SK-MEL-5 (cell line): ENCODE measurements at places on chromosomes 6 and 20. TPM values are rescaled to one million over a fixed set of nuclear protein-coding genes. Genes with fewer than 3 reads are reported as not detected.

Gene LY6G5C
- 0.48 TPM in 1 of 2 replicates, not detected in the other for total RNA-seq

Gene LRP11
- total RNA-seq: 25.5 and 27.3 TPM in 2 replicates

Gene ANGPT4
- not detected in 2 replicates for total RNA-seq

Gene TBC1D32
- total RNA-seq: 1.1 and 4.1 TPM in 2 replicates

Gene CST4
- not detected in 2 replicates for total RNA-seq

Gene FERMT1
- 6.6 and 6.7 TPM in 2 replicates for total RNA-seq

Gene SLCO4A1
- total RNA-seq: 48.1 and 53.5 TPM in 2 replicates

Gene IRF4
- total RNA-seq: 69.7 and 76.9 TPM in 2 replicates

Gene SLC17A4
- total RNA-seq: not detected in 2 replicates

Gene PDE10A
- total RNA-seq: 161 TPM in 2 replicates

Gene GMPR
- 102 and 109 TPM in 2 replicates for total RNA-seq

Gene OOEP
- total RNA-seq: not detected in 2 replicates

DNA sequence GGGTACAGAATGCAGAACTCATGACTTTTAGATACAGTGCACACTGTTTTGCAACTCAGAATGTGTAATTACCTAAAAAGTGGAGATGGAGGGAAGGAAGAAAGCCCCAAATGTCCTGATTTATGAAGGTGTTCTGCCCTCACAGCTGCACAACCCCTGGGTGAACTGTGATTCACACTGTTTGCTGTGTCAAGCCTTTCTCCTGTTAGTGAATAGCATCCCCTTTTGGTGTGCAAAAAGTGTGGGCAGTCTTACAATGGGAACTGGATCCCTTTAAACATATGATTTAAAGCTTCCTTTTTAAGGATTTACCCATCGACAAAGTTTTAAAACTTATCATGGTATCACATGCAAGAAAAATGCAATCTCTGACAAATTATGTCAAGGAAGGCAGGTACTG is 633.4 kb upstream of the EPHA7 start:
- peak; percentile 44 for DNase-seq

GRCh38 chr6:159623156-159623555 is 69.9 kb downstream of the SOD2 start:
- no peak for DNase-seq

GRCh38 chr6:4336778-4337442 is 201.5 kb upstream of the ECI2 start:
- DNase-seq: no peak

DNA sequence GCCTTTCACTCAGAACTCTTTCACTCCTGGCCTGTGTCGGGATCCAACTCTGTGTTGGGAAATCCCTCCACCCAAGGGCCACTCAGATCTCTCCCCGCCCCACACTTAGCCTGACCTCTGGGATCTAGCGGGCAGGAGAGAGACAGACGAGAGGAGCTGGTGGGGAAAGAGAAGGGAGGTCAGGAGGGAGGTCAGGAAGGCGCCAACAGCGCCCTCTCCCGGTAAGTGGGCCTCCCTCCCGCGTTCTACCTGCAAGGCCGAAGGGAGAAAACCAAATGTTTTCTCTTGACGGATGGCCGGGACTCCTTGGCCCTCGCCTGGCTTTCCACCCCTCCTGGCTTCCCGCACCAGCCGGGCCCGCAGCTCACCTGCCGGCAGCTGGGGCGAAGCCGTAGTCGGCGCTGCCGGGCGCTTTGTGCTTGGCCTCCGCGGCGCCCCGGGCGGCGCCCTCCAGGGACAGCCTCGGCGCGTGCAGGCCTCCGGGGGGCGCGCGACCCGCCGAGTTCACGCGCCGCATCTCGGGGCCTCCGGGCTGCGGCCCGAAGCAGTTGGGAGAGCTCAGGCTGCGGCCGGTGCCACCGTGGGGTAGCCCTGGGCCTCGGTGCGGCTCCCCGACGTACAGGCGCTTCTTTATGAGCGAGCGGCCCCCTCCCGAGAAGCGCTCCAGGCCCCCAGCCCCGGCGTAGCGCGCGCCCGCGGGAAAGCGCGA is 38.2 kb downstream of the C6orf132 start:
- DNase-seq: peak; percentile 69

GRCh38 chr6:71724456-71725125 is 161.8 kb upstream of the RIMS1 start:
- DNase-seq: no peak

DNA sequence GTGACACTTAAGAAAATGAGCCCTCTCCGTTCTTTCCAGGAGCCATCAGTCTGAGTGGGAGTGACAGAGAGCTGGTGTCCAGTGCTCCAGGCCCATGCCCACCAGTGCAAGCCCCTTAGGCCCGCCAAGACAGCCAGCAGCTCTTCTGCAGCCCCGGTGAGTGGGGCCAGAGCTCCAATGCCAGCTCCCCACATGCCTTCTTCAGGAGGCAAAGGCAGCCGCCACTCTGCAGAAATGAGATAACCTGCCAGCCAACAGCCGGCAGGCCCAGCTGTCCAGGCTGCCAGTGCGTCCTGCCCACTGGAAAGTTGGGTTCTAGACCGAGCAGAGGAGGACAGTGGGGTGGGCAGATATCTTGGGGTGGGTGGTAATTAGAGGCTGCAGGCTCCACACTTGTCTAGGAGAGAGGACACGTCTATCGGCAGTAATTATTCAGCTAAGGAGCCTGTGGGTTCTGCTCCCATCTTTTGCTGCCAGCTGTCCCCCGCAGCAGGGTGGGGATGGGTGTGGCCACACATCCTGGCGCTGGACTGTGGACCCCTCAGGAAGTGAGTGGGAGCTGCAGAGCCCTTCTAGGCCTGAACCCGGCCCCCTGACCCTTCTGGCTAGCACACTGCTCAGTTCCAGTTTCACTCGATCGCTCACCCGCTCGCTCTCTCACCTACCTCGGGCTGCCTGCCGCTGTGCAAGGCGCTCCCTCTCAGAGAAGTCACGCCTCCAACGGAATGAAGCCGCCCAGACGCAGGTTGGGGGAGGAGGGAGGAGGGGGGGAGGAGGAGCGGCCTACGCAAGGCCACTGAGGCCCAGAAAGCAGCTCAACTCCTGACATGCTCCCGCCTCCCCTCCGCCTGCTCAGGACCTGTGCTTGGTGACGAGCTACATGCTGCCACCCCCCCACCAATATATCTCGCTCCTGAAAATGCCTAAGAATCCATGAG is 3.6 kb downstream of the GRM4 start:
- DNase-seq: no peak

DNA sequence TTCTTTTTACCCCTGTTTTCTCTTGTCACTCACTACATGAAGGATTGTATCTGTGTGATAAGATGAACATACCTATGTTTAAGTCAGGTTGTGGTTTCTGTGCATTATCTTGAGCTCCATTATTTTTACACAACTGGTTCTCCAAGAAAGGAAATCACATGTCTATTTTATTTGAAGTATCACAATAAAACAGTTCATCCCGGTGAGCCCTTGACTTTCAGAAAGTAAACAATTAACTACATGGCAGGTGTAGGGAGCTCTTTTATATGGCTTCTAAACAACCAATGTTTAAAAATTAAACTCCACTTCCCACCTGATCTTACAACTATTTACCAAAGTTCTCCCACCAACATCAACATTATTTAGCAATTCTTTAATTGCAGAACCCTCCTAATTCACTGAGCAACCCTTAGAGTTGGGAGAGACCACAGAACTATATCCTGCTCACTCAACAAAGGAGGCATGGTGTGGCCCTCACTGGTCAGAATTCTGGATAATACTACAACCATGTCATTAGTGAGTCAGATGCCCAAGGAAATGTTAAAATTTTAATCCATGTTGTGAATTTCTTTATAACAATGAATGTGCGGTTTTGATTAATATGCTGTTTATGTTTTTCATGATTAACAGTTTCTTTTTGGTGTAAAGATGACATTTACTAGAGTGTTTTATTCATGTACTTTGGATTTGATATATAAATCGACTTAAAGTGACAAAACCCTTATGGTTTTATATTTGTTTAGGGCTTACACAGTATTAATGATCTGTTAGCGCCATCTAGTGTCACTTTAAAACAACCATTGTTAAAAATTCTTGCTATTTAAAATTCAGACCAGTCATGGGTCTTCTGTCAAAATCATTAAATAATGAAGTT is 50.0 kb upstream of the SCGN start:
- peak; percentile 75 for DNase-seq

DNA sequence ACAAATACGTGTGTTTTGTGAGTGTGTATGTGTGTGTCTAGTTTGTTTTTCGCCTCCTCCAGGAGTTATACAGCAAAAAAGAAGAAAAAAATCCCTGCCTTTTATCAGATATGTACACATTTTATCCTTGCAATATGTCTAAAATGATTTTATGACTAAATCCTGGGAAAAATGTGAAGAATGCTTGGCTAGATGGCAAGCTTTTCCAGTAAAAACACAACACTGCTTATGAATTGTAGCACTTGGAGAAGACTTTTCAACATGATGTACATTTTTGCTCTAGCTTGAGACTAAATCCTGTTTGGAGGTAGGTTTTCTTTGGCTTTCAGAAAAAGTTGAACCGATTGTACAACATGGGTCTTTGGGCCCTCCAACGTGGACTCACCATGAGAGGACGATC is 160.2 kb downstream of the GMPR start:
- no peak for DNase-seq

GRCh38 chr6:122845916-122846612 is 57.0 kb downstream of the SMPDL3A start:
- no peak for DNase-seq

- no peak for DNase-seq
These were observed 125.9 kb upstream of the JAG1 start for GRCh38 chr20:10799735-10800134.

DNA sequence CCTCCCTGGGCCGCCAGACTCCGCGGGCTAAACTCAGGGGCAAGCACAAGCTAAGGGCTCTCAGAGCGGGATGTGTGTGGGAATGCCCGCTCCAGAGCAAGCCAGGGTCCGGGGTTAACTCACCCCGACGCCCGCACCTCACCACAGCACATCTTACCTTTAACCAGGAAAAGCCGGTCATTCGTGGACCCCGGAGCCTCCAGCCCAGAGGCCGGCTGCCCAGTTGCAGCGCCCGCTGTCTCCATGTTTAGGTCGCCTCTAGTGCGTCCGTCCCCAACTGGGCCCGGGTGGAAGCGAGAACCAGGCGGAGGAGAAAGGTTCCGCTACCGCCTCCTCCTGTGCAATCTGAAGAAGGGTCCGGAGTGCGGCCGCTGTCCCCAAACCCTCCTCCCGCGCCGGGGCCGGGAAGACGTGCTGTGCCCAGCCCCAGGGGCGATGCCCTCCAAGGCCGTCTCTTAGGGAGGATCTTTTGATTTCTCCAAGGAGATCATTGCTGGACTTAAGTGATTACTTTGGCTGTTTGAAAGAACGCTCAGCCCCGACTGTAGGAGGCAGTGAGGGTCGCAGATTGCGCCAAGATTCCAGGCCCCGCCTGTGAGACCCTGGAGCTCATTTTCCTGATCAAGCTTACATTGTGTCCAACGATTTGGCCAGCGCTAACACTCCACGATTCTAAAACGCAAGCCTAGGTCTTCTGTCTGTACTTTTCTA is at the start of gene TMEM242:
Gene TMEM242, minus strand, starts transcription at position 265 of the 711 bp plus-strand sequence. Its CDS starts 20 bp downstream, at position 245.
- peak; percentile 88 for DNase-seq

GRCh38 chr6:111939902-111940301 is 66.7 kb upstream of the FYN start:
- no peak for DNase-seq

GRCh38 chr20:4235512-4236043 is 220.2 kb upstream of the RNF24 start:
- no peak for DNase-seq

- DNase-seq: no peak
These were observed 64.9 kb downstream of the CSE1L start for GRCh38 chr20:49110767-49111694.

GRCh38 chr6:32107406-32107805 is 1.7 kb downstream of the TNXB start:
- DNase-seq: no peak

DNA sequence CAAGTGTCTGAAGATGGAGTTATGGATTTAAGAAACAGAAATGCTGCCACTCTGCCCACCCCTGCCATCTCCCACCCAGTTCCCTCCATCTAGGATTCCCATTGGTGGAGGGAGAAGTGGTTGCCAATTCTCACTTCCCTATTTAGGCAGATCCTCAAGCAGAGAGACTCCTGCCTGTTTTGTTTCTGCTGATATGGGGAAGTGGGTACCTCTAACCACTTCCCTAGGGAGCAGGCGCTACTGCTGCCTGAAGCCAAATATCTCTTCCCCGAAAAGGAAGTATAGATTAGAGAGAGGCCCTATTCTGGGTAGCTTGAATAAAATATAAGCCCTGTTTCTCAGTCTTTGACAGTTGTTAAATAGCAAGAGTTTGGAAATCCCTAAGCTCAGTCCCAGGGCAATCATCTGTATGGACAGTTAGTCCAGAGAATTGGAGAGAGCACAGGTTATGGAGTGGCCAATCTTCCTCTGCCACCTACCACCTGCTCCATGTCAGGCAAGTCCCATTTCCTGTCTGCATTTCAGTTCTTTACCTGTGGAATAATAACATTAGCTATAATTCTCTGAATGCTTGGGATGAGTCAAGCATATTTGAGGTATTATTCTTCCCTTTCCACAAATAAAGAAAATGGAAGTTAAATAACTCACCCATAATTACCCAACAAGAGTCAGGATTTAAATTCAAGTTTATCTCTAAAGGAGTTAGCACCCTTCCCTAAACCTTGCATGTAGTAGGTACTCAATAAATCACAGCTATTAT is 2.6 kb upstream of the ADGB start:
- no peak for DNase-seq

DNA sequence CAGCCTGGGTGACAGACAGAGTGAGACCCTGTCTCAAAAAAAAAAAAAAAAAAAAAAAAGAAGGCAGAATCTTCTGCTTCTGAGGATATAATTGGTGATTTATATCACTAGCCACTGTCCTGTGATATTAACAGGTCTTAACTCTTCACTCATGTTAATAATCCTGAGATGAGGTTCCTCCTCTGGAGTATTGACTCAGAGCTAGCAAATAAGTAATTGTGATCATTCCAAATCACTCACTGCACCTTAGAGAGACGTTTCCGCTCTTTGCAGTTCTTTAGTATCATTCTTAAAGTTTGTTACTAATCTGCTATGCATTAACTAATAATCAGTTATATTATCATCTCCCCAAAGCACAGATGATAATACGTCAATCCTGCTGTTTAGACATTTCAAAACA is 41.6 kb upstream of the NOX3 start:
- DNase-seq: no peak
